HS-5 (cell line): ENCODE measurements at places on chromosomes 6 and 20.

DNA sequence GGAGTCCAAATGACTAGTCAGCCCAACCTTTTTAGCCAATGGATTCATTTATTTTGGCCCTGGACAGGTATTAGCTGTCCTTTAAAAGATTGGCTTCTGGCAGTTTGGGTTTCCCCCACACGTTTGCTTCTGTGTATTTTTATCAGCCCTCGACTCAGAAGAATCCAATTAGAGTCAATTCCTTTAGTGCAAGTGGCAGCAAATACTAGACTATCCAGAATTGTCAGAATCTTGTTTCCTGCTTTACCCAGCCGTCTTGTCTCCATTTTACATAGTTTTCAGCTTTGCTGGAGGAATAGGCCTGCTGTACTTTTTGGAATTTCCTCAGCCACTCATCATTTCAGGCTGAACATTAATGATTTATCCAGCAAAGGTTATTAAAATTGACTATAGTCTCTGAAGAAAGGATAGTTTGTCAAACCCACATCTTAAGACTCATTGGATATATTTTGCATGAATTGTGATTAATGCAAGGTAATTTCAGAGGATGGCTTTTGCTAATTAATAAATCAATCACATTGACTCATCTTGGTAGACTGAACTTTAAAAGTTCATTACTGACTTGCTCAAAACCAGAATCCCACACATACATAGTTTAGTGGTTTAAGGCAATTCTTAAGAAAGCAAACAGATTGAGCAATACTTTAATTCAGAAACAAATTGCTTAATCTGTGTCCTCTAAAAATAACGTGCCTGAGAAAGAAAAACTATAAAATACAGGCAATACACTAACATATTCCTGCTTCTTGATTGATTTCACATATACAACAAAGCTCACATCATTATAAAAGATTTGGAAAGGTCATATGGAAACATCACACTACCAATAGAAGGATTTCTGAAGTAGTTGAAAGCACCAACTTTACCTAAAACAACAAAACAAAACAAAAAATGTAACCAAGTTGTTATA is 62.9 kb upstream of the ZNF217 start:
- peak; percentile 93 for DNase-seq

GRCh38 chr6:139131736-139132280 is 3.1 kb upstream of the HECA start:
- no peak for DNase-seq

- no peak for DNase-seq
These were observed 529.7 kb upstream of the CITED2 start for GRCh38 chr6:139904158-139904533.

DNA sequence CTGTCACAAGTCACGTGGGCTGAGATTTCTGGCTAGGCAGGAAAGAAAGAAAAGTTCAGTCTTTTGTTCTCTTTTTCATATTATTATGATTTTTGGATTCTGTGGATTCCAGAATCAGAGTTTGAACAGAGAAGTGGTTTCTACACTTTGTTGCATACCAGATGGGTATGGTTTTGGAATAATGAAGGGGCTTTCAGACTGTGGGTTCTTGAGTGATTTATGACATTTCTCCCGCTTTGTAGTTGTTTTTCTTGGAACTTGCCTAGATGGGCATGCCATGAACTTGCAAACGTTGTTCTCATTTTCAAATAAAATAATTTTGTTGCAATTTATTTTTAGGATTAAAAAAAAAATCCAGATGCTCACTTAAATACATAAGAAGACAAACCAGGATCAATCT is 34.4 kb downstream of the CBFA2T2 start:
- no peak for DNase-seq

- DNase-seq, result peak; percentile 86
These were observed 82.3 kb upstream of the CD83 start for GRCh38 chr6:14035071-14035847.

DNA sequence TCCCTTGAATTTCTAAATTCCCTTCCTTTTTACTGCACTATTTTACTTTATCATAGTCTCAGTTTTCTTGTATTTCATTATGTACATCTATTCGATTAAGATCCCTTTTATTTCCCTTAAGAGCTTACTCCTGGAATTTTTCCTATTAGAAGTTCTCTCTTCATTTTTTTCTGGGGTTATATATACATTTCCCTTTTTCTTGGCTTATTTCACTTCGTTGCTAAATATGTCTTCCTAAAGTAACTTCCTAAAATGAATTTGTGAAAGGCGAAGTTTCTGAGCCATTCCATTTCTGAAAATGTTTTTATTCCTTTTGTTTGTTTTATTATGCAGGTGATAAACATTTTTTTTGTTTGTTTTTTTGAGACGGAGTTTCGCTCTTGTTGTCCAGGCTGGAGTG is 5.9 kb upstream of the CD109 start:
- no peak for DNase-seq

- no peak for DNase-seq
These were observed 17.9 kb upstream of the ABRACL start for GRCh38 chr6:139010674-139011073.

DNA sequence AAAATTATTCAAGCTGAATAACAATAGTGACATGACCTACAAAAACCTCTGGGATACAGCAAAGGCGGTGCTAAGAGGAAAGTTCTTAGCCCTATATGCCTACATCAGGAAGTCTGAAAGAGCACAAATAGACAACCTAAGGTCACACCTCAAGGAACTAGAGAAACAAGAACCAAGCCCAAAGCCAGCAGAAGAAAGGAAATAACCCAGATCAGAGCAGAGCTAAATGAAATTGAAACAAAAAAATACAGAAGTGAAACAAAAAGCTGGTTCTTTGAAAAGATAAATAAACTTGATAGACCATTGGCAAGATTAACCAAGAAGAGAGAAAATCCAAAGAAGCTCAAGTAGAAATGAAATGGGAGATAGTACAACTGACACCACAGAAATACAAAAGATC is 47.6 kb upstream of the NOTCH4 start:
- no peak for DNase-seq

- no peak for DNase-seq
These were observed 312.8 kb upstream of the JAG1 start for GRCh38 chr20:10986586-10986985.

DNA sequence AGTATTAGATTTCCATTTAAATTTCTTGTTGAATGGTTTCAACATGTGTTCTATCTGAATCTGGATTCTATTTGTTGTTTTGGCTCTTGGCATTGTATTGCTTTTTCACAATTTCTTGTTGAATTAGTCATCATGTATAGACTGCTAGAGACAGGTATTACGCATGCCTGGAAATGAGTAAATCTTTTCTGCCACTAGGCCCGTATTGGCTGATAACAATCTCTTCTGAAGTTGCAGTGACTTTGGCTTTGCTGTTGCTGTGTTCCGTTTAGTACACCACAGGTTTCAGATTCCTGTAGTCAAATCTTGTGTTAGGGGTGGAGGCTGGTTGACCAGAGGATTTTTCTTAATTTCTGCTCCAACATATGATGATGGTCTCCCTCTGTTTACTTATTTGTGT is 1339.4 kb downstream of the GRIK2 start:
- peak; percentile 49 for DNase-seq

GRCh38 chr6:56642366-56643261 is at the start of gene DST:
Gene DST, minus strand, starts transcription at chr6:56642889.
- peak; percentile 93 for DNase-seq

GRCh38 chr6:153051801-153052200 is 49.3 kb upstream of the MTRF1L start:
- DNase-seq, result no peak

GRCh38 chr6:27986928-27987725 is 30.1 kb downstream of the OR2B6 start:
- DNase-seq, result peak; percentile 64

- no peak for DNase-seq
These were observed 89.2 kb upstream of the BACH2 start for GRCh38 chr6:90385759-90386313.

DNA sequence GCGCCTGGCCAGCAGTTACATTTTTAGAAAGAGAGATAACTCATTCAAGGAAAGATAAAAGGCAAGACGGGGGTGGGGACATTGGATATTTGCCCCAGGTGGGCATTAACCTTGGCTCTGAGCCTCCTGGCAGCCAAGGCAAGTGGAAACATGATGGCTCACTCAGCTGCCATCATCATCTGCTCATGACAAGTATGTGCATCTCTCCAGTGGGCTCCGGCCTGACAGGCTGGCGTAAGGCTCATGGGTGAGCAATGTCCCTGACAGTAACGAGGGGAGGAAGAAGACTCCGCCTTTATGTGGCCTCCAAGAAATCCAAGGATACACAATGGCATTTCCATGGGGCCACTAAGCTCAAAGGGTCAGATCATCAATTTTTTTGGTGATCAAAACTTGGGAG is 13.3 kb downstream of the ANKRD60 start:
- DNase-seq, result no peak

DNA sequence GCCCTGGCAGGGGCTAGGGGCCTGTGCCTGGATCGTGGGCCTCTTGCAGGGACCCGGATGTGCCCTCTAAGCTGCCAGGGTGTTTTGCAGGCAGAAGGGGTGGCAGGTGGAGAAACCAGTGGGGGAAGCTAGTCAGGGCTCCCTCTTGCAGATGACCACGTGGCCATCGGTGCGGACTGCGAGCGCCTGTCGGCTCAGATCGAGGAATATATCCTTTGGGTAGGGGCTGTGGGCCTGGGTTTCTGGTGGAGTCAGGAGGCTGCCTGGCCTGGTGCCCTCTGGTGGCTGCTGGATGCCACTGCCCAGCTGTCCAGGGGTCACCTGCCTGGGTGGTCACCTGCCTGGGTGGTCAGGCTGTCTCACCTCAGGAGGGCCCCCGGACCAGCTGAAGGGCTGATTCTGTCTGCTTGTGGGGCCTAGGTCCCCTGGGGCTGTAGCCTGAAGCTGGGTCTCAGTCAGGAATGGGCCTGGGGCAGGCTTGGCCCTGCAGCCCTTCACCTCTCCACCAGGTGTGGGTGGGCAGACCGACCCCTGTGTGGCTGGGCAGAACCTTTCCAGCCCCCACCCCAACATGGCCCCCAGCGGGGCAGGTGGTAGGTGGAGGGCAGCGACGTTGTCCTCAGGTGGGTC is 6.7 kb downstream of the TCEA2 start:
- DNase-seq, result no peak

DNA sequence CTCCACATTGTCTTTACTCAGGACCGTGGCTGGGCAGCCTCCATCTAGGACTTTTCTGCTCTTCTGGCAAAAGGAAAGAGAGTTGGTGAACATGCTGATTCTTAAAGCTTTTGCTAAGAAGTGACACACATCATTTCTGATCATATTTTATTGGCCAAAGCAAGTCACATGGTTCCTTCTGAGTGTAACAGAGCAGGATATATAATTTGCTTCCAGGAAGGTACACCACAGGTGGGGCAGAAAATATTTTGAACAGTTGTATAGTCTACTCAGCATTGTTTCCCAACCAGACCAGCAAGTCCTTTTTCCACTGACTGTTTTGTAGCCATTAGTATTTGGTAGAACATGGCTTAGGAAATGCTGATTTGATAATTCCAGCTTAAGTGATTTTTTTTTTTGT is 73.5 kb downstream of the AKAP7 start:
- DNase-seq, result no peak

GRCh38 chr6:23561732-23562131 is 564.3 kb upstream of the NRSN1 start:
- DNase-seq, result no peak

GRCh38 chr6:90118581-90118980 is 178.1 kb downstream of the BACH2 start:
- DNase-seq, result no peak

GRCh38 chr6:101550451-101550850 is 156.9 kb downstream of the GRIK2 start:
- DNase-seq, result no peak

DNA sequence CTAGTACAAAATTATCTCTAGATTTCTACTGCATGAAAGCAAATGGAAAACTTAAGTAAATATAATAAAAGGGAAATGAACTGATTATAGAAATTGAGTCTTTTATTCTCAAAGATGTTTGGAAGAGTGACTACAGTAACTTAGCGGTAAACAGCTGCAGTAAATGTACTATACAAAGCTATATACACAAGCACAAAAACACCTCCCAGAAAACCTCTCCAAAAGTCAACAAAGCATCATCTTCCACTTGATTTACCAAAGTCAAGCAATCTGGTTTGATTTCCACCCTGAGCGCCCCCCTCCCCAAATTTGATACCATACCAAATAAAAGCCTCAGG is 142.1 kb upstream of the SHLD1 start:
- DNase-seq, result no peak

GRCh38 chr20:48739395-48740291 is 88.2 kb downstream of the PREX1 start:
- no peak for DNase-seq

GRCh38 chr6:30965140-30965601 is 18.3 kb upstream of the MUC21 start:
- DNase-seq, result no peak

DNA sequence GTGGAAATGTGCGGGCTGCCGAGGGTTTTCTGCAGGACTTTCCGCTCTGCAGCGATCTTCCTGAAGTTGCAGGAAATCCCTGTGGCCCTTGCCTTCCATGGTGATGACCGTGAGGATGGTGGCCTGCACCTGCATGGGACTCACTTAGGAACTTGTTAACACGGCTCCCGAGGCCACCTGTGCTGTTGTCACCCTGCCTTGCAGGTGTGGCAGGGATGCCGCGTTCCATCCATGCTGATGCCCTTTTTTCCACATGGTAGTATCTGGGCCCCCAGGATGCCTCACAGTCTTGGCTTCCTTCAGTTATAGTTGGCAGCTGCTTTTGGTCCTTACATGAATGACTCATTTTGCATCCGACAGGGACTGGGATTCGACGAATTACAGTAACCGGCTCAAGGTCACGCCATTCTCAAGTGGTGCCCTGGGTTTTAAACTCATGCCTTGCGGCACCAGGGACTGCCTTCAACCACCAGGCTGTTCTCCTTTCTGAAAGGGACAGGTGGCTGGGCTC is 37.2 kb downstream of the SYNJ2 start:
- DNase-seq, result no peak

DNA sequence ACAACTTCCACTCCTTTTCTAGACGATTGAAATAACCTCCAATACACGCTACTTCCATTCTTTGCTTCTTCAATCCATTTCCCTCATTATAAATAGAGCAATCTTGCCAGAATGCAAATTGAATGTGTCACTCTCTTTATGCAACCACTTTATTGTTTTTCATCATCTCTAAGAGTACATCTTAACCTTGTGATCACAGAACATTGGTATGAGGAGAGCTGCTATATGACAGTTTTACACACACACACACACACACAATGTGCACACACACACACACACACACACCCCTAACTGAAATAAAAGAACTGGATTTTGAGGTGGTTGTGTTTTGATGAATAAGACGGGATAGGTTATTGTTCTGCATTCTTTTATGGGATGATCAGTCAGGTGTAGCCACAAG is 187.0 kb downstream of the HDGFL1 start:
- DNase-seq, result no peak

DNA sequence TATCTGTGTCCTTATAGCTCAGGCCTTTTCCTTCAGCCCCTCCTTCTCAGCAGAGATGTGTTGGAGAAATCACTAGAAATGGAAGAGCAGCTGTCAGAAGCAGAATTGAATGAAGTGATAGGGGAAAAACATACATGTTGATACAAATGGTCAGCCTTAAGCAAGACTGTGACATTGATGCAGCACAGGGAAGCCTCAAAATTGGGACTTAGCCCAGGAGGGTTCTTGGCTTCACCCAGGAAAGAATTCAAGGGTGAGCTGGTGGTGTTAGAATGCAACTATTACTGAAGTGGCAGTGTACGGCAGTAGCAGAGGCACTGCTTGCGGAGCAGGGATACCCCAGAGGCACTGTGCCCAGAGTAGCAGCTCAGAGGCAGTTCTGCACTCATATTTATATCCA is 8.0 kb upstream of the KIF16B start:
- DNase-seq, result no peak
